Astrocyte (in vitro differentiated cells and primary cell): ENCODE measurements at places on chromosomes 11 and 22. TPM values are rescaled to one million over a fixed set of nuclear protein-coding genes. Genes with fewer than 3 reads are reported as not detected.
A peak's percentile ranks its signal among the peaks of the same experiment; 100 is the strongest.

The TIGD3 gene
- total RNA-seq, result 0.20 and 0.29 TPM in 2 replicates

The IFITM1 gene
- total RNA-seq, result 526 and 631 TPM in 2 replicates

The C1QTNF4 gene
- 0.20 TPM in 1 of 2 replicates, not detected in the other for total RNA-seq

The P2RY6 gene
- total RNA-seq, result 0.14 and 0.75 TPM in 2 replicates

The WEE1 gene
- 29.3 and 50.7 TPM in 2 replicates for total RNA-seq

The KCNK4 gene
- total RNA-seq, result 0.52 TPM in 1 of 2 replicates, not detected in the other

The LDHAL6A gene
- total RNA-seq, result not detected in 2 replicates

The DNAJC4 gene
- 23.8 and 25.7 TPM in 2 replicates for total RNA-seq

DNA sequence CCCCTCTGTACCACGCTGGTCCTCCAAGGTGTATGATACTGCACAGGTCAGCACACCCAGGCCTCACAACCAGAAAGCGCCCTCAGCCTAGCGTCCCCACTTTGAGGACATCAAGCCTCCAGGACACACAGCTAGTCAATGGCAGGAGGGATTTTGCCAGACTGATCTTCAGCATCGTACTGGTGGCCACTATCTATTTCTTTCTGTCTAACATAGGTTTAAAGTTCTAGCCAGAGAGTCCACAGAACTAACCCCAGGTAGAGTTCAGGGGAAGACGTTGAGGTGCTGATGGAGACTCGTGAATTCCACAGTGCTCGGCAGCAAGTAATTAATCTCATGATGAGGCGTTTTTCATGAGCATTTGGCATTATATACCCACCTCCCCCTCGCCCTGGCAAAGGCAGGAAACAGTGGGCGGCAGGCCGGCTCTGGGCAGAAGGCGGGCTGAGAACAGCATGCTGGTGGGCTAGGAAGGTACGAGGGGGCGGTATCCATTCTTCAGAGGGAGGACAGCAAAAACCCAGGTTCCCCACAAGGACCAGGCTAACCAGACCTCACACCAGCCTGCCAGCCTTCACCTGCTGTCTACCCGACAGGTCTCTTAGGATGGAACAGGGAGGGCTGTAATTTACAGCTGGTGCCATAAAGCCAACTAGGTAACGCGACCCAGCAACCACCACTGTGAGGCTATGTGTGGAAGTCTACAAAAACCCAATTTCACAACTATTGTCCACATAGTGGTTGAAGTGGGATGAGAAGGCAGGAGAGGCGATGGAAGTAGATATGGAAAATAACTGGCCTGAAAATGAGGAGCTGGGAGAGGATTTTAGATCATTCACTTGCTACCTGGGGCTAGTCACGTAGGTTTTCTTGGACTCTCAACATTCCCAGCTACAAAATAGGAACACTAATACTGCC lies 18.5 kb downstream of the MYH9 start:
- no peak for DNase-seq
- no peaks in the 10 kb centered on the region for H3K27me3 ChIP-seq
- peak overlapping the region; percentile 70 for H3K27ac ChIP-seq
- H3K4me3 ChIP-seq, result peak overlapping the region; percentile 22
- H3K36me3 ChIP-seq, result peaks cover 26% of the 10 kb centered on the region

- no peaks in the 10 kb centered on the region for H3K4me1 ChIP-seq
- DNase-seq, result no peak
- H3K27me3 ChIP-seq, result no peaks in the 10 kb centered on the region
- no peaks in the 10 kb centered on the region for H3K36me3 ChIP-seq
- no peak overlapping the region for H3K4me3 ChIP-seq
- H3K27ac ChIP-seq, result no peak overlapping the region
Observed at GRCh38 chr11:123800036-123800435, 6.1 kb downstream of the OR6M1 start.

GRCh38 chr11:882596-882995 lies 28.0 kb downstream of the CHID1 start:
- H3K4me1 ChIP-seq, result no peaks in the 10 kb centered on the region
- no peak for DNase-seq
- H3K4me3 ChIP-seq, result no peak overlapping the region
- no peak overlapping the region for H3K27ac ChIP-seq
- H3K27me3 ChIP-seq, result no peaks in the 10 kb centered on the region
- no peaks in the 10 kb centered on the region for H3K36me3 ChIP-seq

- H3K27me3 ChIP-seq, result no peaks in the 10 kb centered on the region
- no peak overlapping the region for H3K4me3 ChIP-seq
Observed at GRCh38 chr11:115887316-115887715, 383.1 kb upstream of the CADM1 start.

DNA sequence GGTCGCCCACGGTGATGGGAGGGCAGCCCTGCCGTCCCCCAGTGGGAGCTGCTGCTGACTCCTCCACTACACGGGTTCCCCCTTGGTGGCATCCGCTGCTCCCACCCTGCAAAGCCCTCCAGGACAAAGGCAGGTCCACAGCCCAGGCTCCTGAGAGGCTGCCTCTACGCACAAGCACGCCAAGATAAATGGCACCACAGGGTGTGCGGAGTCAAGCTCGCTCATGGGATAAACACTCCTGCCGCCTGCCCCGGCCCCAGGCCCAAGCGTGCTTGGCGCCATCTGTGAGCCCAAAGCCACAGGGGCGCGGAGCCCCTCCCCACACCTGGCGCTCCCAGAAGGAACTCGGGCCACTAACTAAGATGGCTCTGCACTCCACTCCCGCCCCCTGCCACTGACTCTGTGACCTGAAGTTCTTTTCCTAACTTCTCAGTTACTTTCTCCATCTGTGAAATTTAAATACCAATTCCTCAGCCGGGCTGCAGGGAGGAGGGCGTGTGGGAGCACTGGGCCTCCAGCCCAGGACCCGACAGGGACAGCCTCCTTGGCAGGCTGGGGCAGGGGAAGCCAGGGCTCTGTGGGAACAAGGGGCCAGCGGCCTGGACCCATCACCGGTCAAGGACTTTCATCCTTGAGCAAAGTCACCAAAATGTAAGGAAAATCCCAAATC lies 14.9 kb downstream of the EHD1 start:
- H3K27ac ChIP-seq, result peak overlapping the region; percentile 95
- H3K36me3 ChIP-seq, result peaks cover 6% of the 10 kb centered on the region
- peaks cover 50% of the 10 kb centered on the region for H3K4me1 ChIP-seq
- H3K4me3 ChIP-seq, result no peak overlapping the region
- DNase-seq, result no peak

- H3K4me1 ChIP-seq, result peaks cover 18% of the 10 kb centered on the region
Observed at GRCh38 chr22:49937758-49938564, 19.5 kb downstream of the CRELD2 start.

- no peak overlapping the region for H3K4me3 ChIP-seq
- DNase-seq, result peak; percentile 20
- no peak overlapping the region for H3K27ac ChIP-seq
- peaks cover 11% of the 10 kb centered on the region for H3K4me1 ChIP-seq
- no peaks in the 10 kb centered on the region for H3K36me3 ChIP-seq
Observed at GRCh38 chr22:29727131-29727523, 7.3 kb downstream of the CABP7 start.

- no peaks in the 10 kb centered on the region for H3K27me3 ChIP-seq
- no peak for DNase-seq
- no peak overlapping the region for H3K4me3 ChIP-seq
Observed at GRCh38 chr11:108307751-108308150, 84.9 kb downstream of the ATM start.

- H3K27me3 ChIP-seq, result no peaks in the 10 kb centered on the region
- peaks cover 19% of the 10 kb centered on the region for H3K4me1 ChIP-seq
- peaks cover 2% of the 10 kb centered on the region for H3K36me3 ChIP-seq
- H3K4me3 ChIP-seq, result peak within 1 kb of the TSS; percentile 86
- H3K27ac ChIP-seq, result peak within 1 kb of the TSS; percentile 98
Observed at GRCh38 chr22:23786752-23787599, at the start of gene SMARCB1. Gene SMARCB1, plus strand, starts transcription at chr22:23786966. Its CDS starts 204 bp downstream, at chr22:23787170.

DNA sequence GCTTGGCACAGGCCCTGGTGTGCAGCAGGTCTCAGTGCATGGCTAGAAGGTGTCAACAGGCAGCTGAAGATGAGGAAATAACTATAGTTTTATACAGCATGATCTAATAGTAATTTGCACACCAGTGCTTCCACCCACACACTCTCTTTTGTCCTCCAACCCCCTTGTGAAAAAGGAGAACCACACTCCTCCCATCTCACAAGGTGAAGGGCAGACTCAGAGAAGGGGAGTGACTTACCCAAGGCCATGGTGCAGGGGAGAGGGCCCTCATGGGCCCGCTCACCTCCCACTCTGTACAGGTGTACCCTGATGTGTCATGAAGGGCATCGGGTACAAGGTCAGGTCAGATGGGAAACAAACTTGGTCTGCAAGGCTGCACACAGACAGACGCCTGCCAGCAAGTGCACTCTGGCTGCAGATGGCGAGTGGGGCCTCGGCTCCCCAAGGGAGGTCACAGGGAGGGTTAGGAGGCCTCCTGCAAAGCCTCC lies 53.4 kb downstream of the DGCR2 start:
- no peak overlapping the region for H3K27ac ChIP-seq
- H3K36me3 ChIP-seq, result no peaks in the 10 kb centered on the region
- H3K4me3 ChIP-seq, result no peak overlapping the region
- H3K4me1 ChIP-seq, result peaks cover 8% of the 10 kb centered on the region

GRCh38 chr11:123255909-123256308 lies 60.9 kb upstream of the CLMP start:
- H3K36me3 ChIP-seq, result no peaks in the 10 kb centered on the region
- no peak overlapping the region for H3K4me3 ChIP-seq
- no peaks in the 10 kb centered on the region for H3K27me3 ChIP-seq
- no peak for DNase-seq
- H3K27ac ChIP-seq, result no peak overlapping the region

DNA sequence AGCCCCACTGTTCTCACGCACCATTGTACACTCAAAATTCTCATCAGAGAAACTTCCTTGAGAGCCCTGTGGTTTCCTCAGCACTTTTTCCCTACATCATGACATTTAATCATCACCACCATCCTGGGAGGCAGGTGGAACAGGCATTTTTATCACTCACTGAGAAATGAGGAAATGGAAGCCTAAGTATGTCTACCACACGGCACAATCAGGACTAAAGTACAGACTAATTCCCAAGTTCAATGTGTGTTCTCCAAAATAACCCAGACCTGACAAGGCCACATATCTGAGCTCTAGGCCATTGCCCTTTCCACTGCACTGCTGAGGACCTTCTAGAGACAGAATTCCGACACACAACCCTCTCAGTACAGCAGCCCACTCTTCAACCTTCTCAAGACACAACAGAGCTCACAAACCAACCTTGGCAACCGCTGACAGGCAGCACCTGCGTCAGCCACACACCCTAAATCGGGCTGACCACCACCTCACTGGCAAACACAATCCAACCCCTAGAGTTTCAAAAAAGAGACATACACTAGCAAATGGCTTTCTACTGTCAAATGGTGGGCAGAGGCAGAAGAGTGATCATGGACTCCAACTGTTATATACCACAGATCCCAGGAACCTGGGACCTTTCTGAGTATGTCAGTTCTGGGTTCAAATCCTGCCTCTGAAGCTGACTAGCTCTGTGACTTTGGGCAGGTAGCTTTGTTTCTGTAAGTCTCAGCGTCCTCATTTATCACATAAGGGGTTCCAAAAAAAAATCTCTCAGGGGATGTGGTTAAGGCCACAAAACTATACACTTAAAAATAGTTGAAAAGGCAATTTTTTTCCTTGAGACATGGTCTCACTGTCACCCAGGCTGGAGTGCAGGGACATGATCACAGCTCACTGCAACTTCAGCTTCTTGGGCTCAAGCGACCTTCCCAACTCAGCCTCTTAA lies 16.3 kb downstream of the SMCO4 start:
- no peaks in the 10 kb centered on the region for H3K36me3 ChIP-seq
- H3K4me3 ChIP-seq, result no peak overlapping the region

GRCh38 chr11:119361056-119361787 lies 14.7 kb upstream of the MFRP start:
- H3K27ac ChIP-seq, result peak overlapping the region; percentile 35
- DNase-seq, result peak; percentile 73
- no peak overlapping the region for H3K4me3 ChIP-seq
- H3K27me3 ChIP-seq, result peaks cover 4% of the 10 kb centered on the region
- no peaks in the 10 kb centered on the region for H3K36me3 ChIP-seq

- H3K36me3 ChIP-seq, result peaks cover 3% of the 10 kb centered on the region
- no peak for DNase-seq
- H3K27ac ChIP-seq, result no peak overlapping the region
- H3K4me1 ChIP-seq, result peaks cover 34% of the 10 kb centered on the region
- H3K4me3 ChIP-seq, result no peak overlapping the region
- H3K27me3 ChIP-seq, result no peaks in the 10 kb centered on the region
Observed at GRCh38 chr22:37514526-37515051, 4.6 kb downstream of the CARD10 start.

- H3K27me3 ChIP-seq, result peaks cover 11% of the 10 kb centered on the region
- H3K27ac ChIP-seq, result no peak overlapping the region
- no peaks in the 10 kb centered on the region for H3K36me3 ChIP-seq
Observed at GRCh38 chr22:30566125-30566524, 8.3 kb downstream of the GAL3ST1 start.

DNA sequence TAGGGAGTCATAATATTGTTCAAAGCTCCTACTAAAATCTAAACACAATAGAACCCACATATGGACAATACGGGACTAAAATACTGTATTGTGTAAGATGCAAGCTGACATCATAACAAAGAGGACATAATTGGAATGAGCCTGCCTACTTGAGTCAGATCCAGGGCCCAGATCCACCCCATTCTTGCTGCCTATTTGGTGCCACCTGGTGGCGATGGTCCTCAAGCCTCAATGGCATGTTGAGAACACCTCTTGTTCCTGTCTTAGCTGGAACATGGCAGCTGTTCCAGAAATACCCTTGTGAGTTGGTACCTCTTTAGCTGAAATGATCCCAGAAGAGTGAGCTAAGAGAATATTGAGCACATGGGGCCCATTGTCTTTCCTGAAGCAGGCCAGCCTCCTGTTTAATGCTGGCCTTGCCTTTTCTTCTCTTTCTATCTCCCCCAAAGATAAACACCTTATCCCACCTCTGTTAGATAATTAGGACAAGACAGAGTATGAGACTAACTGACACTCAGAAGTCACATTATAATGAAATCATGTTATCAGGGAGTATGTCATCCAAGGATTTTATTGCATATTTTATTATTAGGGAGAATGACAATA lies 680.9 kb upstream of the ANO5 start:
- no peak overlapping the region for H3K4me3 ChIP-seq
- no peaks in the 10 kb centered on the region for H3K36me3 ChIP-seq
- H3K27me3 ChIP-seq, result no peaks in the 10 kb centered on the region
- no peaks in the 10 kb centered on the region for H3K4me1 ChIP-seq
- DNase-seq, result peak; percentile 8

- no peak overlapping the region for H3K27ac ChIP-seq
- no peaks in the 10 kb centered on the region for H3K36me3 ChIP-seq
- H3K4me1 ChIP-seq, result peaks cover 15% of the 10 kb centered on the region
Observed at GRCh38 chr11:86938203-86938899, 16.8 kb downstream of the FZD4 start.

DNA sequence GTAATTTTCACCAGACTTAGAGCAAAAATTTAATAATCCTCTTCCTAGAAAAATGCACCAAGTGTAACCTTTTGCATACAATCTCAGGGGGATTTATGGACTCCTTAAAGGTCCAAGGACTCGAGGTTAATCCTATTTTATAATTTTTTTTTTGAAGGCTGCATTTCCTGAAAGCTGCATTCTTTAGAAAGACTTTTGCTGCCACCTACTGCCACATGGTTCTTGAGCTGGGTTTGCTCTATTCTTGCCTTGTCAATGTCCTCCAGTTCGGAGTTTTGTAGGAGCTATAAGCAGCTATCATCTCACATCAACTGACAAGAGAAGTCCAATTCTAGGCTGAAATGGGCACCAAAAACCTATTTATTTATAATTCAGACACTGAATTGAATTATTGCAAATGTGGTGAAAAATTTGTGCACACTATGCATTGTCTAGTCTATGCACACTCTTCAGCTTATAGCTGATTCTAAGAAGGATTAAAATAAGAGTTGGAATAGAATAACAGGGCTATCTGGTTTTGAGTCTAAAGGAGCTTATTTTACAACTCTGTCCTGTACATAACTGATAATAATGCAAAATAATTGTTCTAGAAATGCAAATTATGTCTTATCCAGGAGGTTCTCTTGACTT lies 31.3 kb downstream of the TRAF6 start:
- H3K27me3 ChIP-seq, result no peaks in the 10 kb centered on the region
- DNase-seq, result no peak
- H3K4me1 ChIP-seq, result no peaks in the 10 kb centered on the region
